ENCODE measurements at places on chromosomes 4 and X. TPM values are rescaled to one million over a fixed set of nuclear protein-coding genes. Genes with fewer than 3 reads are reported as not detected.

GRCh38 chrX:47706575-47706974, 47.6 kb upstream of the UXT start:
- no peak for DNase-seq

DNA sequence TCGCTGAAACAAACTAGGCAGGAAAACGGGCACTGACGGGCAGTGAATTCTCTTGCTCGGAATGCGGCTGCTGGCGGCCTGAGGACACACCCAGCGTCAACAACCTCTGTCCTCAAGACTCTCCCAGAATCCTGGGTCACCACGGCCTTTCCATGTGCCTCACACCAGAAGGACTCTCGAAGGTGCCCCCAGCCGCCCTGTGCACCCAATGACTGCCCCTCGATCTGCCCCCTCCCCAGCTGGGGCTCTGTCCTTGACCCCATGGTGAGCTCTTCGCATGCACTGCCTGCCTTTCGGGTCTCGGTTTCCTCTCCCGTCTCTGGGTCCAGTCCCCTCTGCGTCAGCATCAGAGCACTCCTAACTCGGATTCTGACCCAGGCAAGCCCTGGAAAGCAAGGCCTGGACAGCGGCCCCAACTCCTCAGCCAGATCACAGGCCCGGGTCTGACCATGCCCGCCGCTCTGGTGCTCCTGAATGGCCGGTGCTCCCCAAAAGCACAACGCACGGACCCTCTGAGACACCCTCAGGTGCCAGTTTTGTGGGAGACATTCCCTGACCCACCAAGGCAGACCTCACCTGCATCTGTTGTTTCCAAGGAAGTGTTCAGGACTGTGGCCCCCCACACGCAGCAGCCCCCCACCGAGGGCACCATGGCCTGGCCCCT, 56.0 kb downstream of the ACOX3 start:
- DNase-seq: no peak

GRCh38 chr4:162522724-162523123, 358.9 kb upstream of the FSTL5 start:
- DNase-seq: no peak

- no peak for DNase-seq
Measured at GRCh38 chr4:75054078-75054477, 121.2 kb downstream of the PARM1 start.

DNA sequence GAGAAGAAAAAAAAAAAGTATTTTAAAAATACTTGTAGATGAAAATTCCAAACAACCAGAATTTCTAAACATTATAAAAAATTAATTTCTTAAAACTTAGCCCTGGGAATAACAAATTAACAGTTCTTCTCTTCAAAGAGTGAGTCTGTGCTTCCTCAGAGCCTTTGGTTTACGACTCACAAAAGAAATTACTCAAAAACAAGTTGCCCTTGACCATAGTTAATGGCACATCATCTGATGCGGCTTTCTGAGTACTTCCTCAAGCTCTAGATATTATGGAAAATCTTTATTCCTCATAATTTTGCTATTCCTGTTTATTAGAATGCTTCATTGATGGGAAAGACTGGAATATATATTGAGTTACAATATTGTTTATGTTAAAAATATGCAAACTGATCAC, 23.7 kb downstream of the TAPT1 start:
- DNase-seq: no peak

GRCh38 chrX:39445336-39445735, 644.1 kb downstream of the MID1IP1 start:
- no peak for DNase-seq

DNA sequence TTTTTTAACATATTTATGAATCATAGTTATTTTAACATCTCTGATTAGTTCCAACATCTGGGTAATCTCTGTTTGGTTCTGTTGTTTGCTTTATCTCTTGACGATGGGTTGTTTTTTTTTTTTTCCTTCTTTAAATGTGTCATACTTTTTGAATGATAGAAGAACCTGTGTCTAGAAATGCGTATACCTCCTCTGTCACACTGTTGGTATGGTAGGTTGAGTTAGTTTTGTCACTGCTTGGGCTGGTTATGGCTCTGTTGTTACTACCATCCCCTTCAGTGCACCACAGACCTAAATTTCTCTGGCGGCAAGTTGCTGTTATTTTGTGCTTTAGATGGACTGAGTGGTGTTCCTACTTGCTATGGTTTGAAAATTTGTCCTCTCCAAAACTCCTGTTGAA, 16.8 kb downstream of the STIM2 start:
- DNase-seq: no peak

- DNase-seq: peak; percentile 27
Measured at GRCh38 chrX:101759000-101759399, 99.3 kb upstream of the ARMCX2 start.

GRCh38 chr4:152009983-152010709, 249.3 kb upstream of the GATB start:
- DNase-seq: no peak

- DNase-seq: no peak
Measured at GRCh38 chrX:48800574-48801279, 1.1 kb upstream of the HDAC6 start.

PWWP3B gene
- not detected for total RNA-seq

CPZ gene
- 8.6 TPM for total RNA-seq

GPR34 gene
- 29.5 TPM for total RNA-seq

GPC3 gene
- 111 TPM for total RNA-seq
